ENCODE measurements at places on chromosomes 12 and 14.

- DNase-seq, result peak; percentile 17
Observed at GRCh38 chr14:52853522-52853854, 62.1 kb upstream of the GNPNAT1 start.

DNA sequence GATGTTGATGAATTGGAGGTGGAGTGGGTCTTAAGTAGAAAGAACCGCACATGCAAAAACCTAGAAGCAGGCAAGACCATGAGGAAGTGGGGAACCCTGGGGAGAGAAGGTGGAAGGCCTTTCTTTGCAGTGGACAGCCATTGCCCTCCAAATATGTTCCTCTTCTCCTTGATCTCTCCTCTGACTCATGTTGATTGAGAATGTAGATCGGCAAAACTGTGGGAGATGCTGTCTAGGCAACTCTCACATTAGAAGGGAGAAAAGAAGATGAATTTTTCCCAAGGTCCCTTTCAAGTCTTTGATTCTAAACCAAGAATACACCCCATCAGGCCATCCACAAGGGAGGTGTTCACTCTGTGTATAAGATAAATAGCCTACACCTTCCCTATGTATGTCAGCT, 257.5 kb downstream of the MSRB3 start:
- DNase-seq, result no peak

DNA sequence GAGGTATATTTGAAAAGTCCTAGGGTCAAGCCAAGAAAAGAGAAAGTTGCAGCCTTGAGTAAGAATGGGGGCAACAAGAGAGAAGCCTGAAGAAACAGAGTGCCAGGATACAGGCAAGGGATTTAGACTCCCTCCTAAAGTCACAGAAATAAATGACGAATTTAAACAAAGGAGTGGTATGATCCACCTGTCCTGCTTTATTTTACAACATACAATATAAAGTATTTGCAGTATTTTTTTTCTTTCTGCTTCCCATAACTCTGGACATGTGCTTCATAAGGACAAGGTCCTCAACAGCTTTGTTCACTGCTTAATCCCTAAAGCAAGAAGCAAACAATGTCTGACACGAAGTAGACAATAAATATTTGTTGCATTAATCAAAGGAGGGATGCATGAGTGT, 57.4 kb downstream of the IFNG start:
- DNase-seq, result no peak

DNA sequence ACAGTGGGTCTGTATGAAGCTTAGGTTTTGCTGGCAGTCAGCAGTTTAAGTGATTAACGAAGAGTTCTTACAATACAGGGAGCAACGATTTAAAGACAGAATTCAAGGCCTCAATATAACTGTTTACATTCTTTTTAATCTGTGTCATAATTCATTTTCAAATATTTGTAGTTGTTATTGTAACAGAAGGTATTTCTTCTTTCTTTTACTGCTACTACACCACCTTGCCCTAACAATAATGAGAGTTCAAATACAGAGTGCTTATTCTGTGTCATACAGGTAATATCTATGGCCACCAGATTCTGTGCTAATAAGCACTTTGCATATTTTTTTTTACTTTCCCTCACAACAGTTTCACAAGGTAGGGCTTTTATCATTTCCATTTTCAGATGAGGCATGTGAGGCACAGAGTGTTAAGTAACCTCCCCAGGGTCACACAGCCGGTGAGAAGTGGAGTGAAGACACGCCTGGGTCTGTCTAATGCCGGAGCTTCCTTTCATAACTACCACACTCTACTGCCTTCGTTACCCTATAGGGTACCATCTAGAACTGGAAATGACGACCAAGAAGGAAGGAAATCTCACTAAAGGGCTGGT, 81.9 kb downstream of the PELI2 start:
- DNase-seq, result no peak

DNA sequence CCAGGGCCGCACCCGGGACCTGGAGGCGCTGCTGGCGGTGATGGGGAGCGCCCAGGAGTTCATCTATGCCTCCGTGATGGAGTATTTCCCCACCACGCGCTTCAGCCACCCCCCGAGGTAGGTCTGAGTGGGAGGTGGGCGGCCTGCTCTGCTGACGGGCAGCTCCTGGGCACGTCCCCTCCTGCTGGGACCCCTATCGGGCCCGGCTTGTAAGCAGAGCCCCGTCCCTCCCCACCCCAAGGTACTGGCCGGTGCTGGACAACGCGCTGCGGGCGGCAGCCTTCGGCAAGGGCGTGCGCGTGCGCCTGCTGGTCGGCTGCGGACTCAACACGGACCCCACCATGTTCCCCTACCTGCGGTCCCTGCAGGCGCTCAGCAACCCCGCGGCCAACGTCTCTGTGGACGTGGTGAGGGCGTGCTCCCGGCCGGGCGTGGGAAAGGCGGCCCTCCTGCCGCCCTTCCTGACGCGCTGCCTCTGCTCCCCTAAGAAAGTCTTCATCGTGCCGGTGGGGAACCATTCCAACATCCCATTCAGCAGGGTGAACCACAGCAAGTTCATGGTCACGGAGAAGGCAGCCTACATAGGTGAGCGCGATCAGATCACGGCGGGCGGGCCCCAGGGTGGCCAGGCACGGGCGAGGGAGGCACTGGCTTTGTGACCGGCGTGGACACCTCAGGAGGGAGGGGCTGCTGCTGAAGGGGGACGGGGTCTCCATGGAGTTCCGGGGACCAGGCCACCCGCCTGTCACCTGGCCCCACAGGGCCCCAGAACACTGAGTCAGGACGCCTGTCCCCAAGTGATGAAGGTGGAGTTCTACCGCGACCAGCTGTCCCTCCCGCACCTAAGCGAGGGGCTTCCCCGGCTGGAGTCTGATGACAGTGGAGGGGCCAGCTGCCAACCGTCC, 7.3 kb downstream of the PLD4 start:
- DNase-seq, result no peak

Measured in BE2C (cell line).